ENCODE measurements at places on chromosomes 3 and 15.

DNA sequence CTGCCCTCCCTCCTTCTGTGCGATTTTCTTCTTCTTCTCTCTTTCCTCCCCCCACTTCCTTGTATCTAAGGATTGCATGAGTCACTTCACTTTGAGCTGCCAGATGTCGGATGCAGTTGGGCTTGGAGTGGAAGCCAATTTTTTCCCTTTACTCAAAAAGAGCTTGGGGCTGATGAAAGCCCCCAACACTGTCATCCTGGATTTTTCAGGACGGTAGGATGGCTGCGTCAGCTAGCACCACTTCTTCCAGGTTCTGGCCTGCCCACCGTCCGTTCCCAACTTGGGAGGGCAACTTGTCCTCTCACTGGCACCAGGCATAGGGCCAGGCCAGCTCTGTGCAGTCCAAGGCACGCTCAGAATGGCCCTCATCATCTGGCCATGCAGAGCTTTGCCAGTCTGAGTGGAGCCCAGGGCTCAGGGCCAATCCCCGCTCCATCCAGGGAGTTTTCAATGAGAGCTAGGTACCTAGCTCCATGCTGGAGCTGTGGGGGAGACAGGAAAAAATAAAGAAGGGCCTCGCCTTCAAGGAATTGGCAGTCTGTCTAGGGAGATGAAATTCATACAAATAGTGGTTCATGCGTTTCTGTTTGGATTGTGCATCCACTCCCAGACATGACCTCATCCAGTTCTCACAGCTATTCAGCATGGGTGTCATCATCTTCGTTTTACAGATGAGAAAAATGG lies 47.7 kb upstream of the INSYN1 start:
- H3K4me3 ChIP-seq, result no peak overlapping the region
- H3K27me3 ChIP-seq, result no peaks in the 10 kb centered on the region
- no peaks in the 10 kb centered on the region for H3K36me3 ChIP-seq
- H3K27ac ChIP-seq, result no peak overlapping the region
- DNase-seq, result no peak
- no peaks in the 10 kb centered on the region for H3K4me1 ChIP-seq

DNA sequence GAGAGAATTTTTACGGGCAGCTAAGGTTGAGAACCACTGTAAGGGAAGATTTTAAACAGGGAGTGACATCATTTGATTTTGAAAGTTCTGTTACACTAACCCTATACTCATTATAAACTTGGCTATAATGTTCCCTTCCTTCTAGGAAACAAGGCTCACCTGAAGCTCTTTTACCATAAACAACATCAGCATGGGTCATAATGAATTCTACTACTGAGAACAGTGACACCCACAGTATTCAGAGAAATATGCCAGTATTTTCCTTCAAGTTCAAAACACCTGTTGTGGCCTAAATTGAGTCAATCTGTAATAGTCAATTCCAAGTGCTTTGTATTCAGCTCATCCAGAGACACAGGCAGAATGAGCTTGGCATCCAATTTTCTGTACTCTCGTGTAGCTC lies 175.3 kb upstream of the STT3B start:
- no peaks in the 10 kb centered on the region for H3K27me3 ChIP-seq
- DNase-seq, result no peak
- H3K4me3 ChIP-seq, result no peak overlapping the region

DNA sequence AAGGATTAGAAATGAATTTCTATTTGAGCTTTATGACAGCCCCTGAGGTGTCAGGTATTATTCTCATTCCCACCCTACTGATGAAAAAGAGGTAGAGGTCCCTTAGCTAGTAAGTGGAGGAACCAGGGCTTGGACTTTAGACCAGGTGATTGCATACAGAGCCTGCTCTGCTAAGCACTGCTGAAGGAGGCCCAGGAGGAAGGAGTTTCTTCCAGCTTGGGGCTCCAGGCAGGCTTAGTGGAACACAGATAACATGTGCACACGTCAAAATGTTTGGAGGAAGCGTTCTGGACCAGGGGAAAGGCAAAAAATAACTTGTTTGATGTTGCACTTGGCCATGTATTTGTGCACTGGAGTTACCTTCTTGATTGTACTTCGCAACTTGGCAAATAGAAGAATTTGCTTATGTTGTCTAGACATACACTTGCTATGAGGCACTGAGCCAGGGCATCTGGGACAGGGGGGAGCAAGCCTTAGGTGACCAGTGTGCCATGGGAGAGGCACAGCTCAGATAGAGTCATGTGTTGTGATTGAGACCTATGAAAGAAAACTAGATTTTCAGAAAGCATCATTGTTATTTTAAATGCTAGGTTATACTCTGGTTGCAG lies 22.4 kb downstream of the IFT122 start:
- H3K36me3 ChIP-seq, result peaks cover 2% of the 10 kb centered on the region
- H3K4me1 ChIP-seq, result peaks cover 2% of the 10 kb centered on the region
- no peak overlapping the region for H3K27ac ChIP-seq
- no peak overlapping the region for H3K4me3 ChIP-seq

- no peak for DNase-seq
- no peaks in the 10 kb centered on the region for H3K27me3 ChIP-seq
- H3K4me1 ChIP-seq, result no peaks in the 10 kb centered on the region
- H3K27ac ChIP-seq, result no peak overlapping the region
- H3K36me3 ChIP-seq, result no peaks in the 10 kb centered on the region
Observed at GRCh38 chr3:74582982-74583381, 31.5 kb downstream of the CNTN3 start.

- no peak for DNase-seq
- no peaks in the 10 kb centered on the region for H3K27me3 ChIP-seq
- no peaks in the 10 kb centered on the region for H3K36me3 ChIP-seq
- no peak overlapping the region for H3K4me3 ChIP-seq
- H3K4me1 ChIP-seq, result no peaks in the 10 kb centered on the region
Observed at GRCh38 chr3:120983321-120983665, 75.3 kb downstream of the STXBP5L start.

DNA sequence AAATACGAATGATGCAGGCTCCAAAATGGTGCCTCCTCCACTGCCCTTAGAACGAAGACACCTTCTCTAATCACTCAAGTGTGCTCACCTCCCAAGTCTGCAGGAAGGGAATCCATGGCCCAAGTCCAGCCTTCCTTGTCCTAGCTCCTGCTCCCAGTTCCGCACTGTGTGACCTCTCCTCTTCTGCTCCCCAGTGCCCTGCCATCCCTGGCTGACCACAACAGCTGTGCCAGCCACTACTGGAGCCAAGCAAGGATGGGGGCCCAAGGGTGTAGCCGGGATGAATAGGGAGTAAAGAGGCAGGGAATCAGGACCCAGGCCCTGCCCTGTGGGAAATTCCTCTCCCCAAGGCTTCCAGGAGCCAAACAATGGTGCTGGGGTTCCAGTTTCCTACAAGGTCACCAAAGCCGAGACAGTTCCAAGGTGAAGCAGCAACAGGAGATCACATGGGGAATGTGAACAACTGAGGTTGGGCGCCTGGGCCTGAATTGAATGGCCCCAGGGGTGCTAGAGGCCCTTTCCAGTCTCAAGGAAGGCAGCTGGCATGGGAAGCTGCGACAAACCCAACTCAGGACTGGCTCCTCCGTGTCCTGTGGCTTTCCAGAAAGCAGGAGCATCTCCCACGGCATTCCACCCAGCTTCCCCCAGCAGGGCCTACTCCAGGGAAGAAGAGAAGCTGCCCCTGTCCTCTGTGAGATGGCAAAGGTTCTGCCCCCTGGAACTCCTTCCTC lies 20.2 kb downstream of the SEMA7A start:
- H3K4me3 ChIP-seq, result no peak overlapping the region
- H3K4me1 ChIP-seq, result peaks cover 36% of the 10 kb centered on the region
- DNase-seq, result no peak
- H3K27ac ChIP-seq, result peak overlapping the region; percentile 79

GRCh38 chr3:172626021-172626640 lies 84.7 kb downstream of the NCEH1 start:
- peaks cover 11% of the 10 kb centered on the region for H3K4me1 ChIP-seq
- peaks cover 2% of the 10 kb centered on the region for H3K36me3 ChIP-seq
- DNase-seq, result no peak
- H3K27me3 ChIP-seq, result no peaks in the 10 kb centered on the region
- H3K4me3 ChIP-seq, result no peak overlapping the region
- H3K27ac ChIP-seq, result no peak overlapping the region

GRCh38 chr3:38723569-38724391 lies 74.3 kb upstream of the SCN5A start:
- no peak for DNase-seq
- H3K27ac ChIP-seq, result no peak overlapping the region
- H3K36me3 ChIP-seq, result no peaks in the 10 kb centered on the region
- no peak overlapping the region for H3K4me3 ChIP-seq
- no peaks in the 10 kb centered on the region for H3K4me1 ChIP-seq

GRCh38 chr3:140898340-140899180 lies 43.1 kb upstream of the SLC25A36 start:
- H3K36me3 ChIP-seq, result no peaks in the 10 kb centered on the region
- no peak overlapping the region for H3K4me3 ChIP-seq
- H3K27ac ChIP-seq, result no peak overlapping the region
- no peaks in the 10 kb centered on the region for H3K4me1 ChIP-seq
- DNase-seq, result peak; percentile 3

- no peaks in the 10 kb centered on the region for H3K36me3 ChIP-seq
- H3K27ac ChIP-seq, result no peak within 1 kb of the TSS
- H3K27me3 ChIP-seq, result peaks cover 55% of the 10 kb centered on the region
- H3K4me3 ChIP-seq, result no peak within 1 kb of the TSS
Observed at GRCh38 chr3:139935016-139935865, at the start of gene CLSTN2. CLSTN2 (plus strand) TSS chr3:139935185.

- no peak for DNase-seq
- H3K36me3 ChIP-seq, result no peaks in the 10 kb centered on the region
- no peak overlapping the region for H3K4me3 ChIP-seq
Observed at GRCh38 chr3:168839653-168840052, 743.9 kb upstream of the GOLIM4 start.

- peaks cover 50% of the 10 kb centered on the region for H3K27me3 ChIP-seq
- no peak for DNase-seq
- H3K27ac ChIP-seq, result no peak within 1 kb of the TSS
Observed at GRCh38 chr15:64775551-64776401, at the start of gene RBPMS2. RBPMS2 (minus strand) TSS chr15:64775589; CDS start chr15:64775319, 270 bp downstream.

GRCh38 chr3:126568776-126569342 lies 10.1 kb upstream of the C3orf22 start:
- H3K4me1 ChIP-seq, result no peaks in the 10 kb centered on the region
- peaks cover 2% of the 10 kb centered on the region for H3K27me3 ChIP-seq
- no peaks in the 10 kb centered on the region for H3K36me3 ChIP-seq
- DNase-seq, result no peak
- no peak overlapping the region for H3K27ac ChIP-seq

DNA sequence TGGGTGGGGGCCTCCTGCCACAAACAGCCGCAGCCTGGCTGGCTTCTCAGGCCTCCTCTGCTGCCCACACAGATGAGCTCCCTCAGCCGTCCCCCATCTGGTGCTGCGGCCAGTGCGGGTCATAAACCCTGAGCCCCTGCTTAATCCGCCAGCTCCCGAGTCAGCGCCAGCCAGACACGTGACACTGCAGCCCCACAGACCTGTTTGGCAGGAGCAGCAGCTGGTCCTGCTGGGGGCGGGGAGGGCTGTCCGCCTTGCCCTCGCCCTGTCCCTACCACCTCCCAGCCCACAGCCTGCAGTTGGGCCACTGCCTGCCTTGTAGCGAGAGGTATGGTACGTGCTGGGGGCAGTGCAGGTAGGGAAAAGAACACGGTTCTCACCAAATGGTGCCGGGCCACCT lies 86.2 kb downstream of the IQSEC1 start:
- H3K4me3 ChIP-seq, result no peak overlapping the region
- peaks cover 46% of the 10 kb centered on the region for H3K4me1 ChIP-seq
- peaks cover 5% of the 10 kb centered on the region for H3K36me3 ChIP-seq
- H3K27me3 ChIP-seq, result no peaks in the 10 kb centered on the region

- peaks cover 15% of the 10 kb centered on the region for H3K36me3 ChIP-seq
- no peaks in the 10 kb centered on the region for H3K27me3 ChIP-seq
- no peak for DNase-seq
- H3K27ac ChIP-seq, result no peak overlapping the region
Observed at GRCh38 chr3:136366289-136366688, 116.1 kb downstream of the PCCB start.

GRCh38 chr3:21901484-21901883 lies 150.5 kb upstream of the ZNF385D start:
- no peak overlapping the region for H3K4me3 ChIP-seq
- H3K27ac ChIP-seq, result no peak overlapping the region
- no peaks in the 10 kb centered on the region for H3K27me3 ChIP-seq

DNA sequence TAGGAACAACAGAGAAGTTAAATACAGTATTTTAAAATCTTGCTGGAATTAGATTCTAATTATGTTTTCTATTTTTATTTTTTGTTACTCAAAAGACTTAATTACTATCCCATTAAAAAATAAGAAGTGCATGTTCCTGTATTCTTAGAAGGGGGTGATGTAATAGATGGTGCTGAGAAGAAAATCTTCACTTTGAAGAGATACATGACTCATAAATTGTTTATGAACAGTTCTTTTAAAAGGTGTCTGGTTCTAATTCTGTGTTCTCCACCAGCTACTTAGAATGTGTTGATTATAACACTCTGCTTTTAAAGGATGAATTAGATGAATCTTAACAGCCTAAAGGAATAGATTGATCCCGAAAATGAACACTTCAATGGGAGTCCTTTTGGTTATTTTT lies 8.2 kb downstream of the RCN2 start:
- H3K4me3 ChIP-seq, result no peak overlapping the region
- peaks cover 32% of the 10 kb centered on the region for H3K36me3 ChIP-seq
- no peak for DNase-seq
- H3K27me3 ChIP-seq, result no peaks in the 10 kb centered on the region

GRCh38 chr3:186782542-186783057 lies 777 bp upstream of the EIF4A2 start:
- H3K4me1 ChIP-seq, result peaks cover 47% of the 10 kb centered on the region
- peak overlapping the region; percentile 99 for H3K4me3 ChIP-seq
- H3K27me3 ChIP-seq, result peaks cover 7% of the 10 kb centered on the region
- peaks cover 45% of the 10 kb centered on the region for H3K36me3 ChIP-seq
- peak overlapping the region; percentile 100 for H3K27ac ChIP-seq

DNA sequence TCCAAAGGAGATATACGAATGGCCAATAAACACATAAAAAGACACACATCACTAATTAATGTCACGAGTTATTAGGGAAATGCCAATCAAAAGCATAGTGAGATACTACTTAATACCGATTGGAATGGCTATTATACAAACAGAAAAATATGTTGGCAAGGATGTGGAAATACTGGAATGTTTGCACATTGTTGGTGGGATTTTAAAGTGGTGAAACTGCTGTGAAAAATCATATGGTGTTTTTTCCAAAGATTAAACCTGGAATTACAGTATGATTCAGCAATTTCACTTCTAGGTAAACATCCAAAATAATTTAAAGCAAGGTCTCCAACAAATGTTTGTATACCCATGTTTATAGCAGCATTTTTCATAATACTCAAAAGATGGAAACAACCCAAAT lies 765.5 kb downstream of the VGLL3 start:
- H3K27ac ChIP-seq, result no peak overlapping the region
- no peaks in the 10 kb centered on the region for H3K4me1 ChIP-seq
- no peak for DNase-seq
- no peaks in the 10 kb centered on the region for H3K36me3 ChIP-seq
- no peak overlapping the region for H3K4me3 ChIP-seq
- no peaks in the 10 kb centered on the region for H3K27me3 ChIP-seq

DNA sequence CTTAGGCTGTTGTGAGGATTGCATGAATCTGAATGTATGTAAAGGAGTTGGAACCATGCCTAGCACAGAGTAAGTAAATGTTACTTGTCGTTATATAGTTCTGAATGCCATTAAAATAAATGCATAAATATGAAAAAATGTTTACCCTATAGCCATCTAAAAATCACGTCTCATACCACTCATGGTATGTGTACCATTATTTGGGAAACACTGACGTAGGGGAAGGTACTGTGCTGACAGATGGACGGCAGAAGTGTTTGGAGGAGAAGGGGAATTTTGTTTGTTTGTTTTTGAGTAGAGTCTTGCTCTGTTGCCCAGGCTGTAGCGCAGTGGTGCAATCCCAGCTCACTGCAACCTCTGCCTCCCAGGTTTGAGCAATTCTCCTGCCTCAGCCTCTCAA lies 30.5 kb upstream of the PDZRN3 start:
- no peaks in the 10 kb centered on the region for H3K4me1 ChIP-seq
- no peaks in the 10 kb centered on the region for H3K36me3 ChIP-seq
- H3K4me3 ChIP-seq, result no peak overlapping the region
- no peak for DNase-seq
- no peaks in the 10 kb centered on the region for H3K27me3 ChIP-seq
